ENCODE measurements at places on chromosomes 16 and 17.

- DNase-seq = no peak
These were observed 345.8 kb upstream of the CDH5 start for GRCh38 chr16:66020642-66021041.

- DNase-seq = no peak
These were observed 57.8 kb upstream of the IL34 start for GRCh38 chr16:70588565-70588964.

DNA sequence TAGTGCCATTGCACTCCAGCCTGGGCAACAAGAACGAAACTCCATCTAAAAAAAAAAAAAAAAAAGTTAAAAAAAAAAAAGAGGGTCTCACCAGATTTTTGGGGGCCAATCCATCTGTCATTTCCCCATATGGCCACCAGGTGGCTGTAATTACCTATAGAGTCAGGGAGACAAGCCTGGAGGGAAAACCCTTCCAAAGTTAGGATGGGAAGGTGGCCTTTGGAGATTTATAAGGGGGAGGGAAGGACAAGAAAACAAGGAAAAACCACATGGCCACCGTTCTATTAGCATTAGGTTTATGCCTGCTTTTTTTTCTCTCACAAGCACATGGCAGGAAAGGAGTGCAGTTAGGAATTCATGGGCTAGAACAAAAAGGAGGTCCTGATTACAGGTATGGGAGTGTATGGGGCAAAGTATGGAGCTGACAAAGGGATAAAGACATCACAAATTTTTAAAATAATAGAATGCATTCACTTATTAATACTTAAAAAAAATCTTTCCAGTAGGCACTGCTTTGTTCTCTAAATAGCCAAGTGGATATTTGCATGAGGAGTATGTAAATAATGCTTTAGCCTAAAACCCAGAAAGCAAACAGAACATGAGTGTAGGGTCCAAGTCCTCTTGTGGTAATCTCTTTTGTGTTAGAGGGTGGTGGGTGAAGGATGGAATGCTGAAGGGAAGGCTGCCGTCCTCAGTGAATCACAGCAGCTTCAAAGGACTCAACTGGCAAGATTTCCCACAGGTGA, 5.1 kb downstream of the CYB5D1 start:
- peak; percentile 42 for DNase-seq

DNA sequence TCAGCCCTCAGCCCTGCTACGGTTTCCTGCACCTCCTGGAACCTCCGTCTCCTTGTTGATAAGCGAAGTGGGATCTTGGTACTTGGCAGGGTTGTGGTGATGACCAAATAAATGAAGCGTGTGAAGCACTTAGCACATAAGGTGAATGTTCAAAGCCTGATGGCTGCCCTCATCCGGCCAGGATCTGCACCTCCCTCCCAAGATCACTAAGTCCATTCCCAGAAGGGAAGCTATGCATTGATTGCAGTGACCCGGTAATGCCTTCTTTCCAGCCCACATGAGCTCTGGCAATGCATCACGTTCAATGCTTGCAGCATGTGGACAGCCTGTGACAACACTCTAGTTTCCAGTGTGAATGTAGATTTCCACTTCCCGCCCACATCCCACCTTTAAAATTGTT, 24.9 kb upstream of the RHOT1 start:
- DNase-seq = no peak

DNA sequence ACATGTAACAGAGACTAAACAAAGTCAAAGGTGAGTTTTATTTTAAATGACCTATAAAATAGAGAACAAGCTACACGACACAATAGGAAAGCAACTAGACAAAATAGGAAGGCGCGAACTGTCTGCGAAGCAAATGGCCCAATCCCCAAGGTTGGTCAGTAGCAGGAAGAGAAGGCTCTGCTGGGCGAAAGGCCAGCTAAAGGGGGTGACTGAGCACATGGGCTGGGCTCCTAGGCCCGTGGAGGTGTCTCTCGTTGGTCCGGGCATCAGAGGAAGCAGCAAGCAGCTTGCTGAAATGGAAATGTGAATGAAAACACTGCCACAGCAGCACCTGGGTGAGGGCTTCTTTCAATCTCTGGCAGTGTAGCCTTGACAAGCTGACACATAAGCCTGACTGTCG, 129.4 kb downstream of the ZNF778 start:
- no peak for DNase-seq

GRCh38 chr17:56392321-56392720, 201.2 kb upstream of the NOG start:
- DNase-seq = no peak

DNA sequence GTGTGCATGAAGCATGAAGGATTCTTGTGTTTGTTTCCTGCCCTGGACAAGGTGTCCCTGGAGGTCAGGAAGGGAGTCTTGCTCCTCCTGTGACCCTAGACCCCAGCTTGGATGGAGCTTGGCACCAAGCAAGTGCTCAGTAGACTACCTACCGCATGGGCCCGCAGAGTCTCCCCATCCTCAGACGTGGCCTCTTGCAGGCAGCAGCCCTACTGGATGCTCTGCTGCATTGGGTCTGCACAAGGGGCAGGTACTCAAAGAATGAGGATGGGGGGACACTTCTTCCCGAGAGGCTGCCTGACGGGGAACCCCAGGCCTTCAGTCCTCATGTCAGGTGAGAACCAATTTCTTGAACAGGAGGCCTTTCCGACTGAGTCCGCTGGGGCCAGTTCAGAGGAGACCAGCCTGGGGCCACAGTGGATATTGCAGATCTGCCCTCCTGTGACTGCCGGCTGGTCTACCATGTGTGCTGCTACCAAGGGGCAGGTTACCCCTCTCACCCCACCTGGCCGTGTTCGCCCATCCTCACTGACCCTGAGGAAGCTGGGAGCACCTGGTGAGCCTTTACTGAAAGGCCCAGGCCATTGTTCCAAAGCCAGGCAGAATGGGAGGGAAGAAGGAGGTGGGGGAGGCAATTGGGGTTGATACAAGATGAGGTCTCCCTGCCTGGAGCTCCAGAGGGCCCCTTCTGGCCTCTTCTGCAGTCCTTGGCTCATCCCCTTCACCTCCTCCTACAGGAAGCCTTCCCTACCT, 206.3 kb downstream of the RAB11FIP4 start:
- no peak for DNase-seq
